B cell (primary cell): ENCODE measurements at places on chromosomes 6 and 20. TPM values are rescaled to one million over a fixed set of nuclear protein-coding genes. Genes with fewer than 3 reads are reported as not detected.

DNA sequence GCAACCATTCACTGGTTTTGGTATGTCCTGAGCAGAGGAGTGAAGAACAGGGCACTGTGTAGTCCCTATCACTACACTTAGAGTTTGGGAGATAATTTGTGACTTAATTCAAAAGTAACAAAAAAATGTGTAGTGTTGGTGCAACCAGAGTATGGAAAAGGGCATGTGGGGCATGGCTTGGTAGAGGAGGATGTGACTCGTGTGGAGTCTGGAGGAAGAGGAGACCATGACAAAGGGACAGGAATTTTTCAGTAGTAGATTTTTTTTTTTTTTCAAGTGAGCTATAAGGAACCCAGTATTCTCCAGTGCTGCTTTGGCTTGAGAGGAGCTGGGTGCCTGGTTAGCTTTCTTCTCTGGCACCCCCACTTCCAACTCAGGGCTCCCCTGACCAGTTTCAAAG is 5.1 kb downstream of the MTRES1 start:
- peaks cover 4% of the 10 kb centered on the region for H3K36me3 ChIP-seq
- no peak overlapping the region for H3K4me3 ChIP-seq
- no peak for DNase-seq
- no peaks in the 10 kb centered on the region for H3K27me3 ChIP-seq
- peaks cover 10% of the 10 kb centered on the region for H3K4me1 ChIP-seq
- no peak overlapping the region for H3K27ac ChIP-seq

HFE gene
- 6.3 and 6.5 TPM in 2 replicates for total RNA-seq

GRCh38 chr6:88538130-88538706 is 372.1 kb upstream of the CNR1 start:
- peaks cover 12% of the 10 kb centered on the region for H3K4me1 ChIP-seq
- no peak overlapping the region for H3K4me3 ChIP-seq
- DNase-seq, result no peak
- H3K36me3 ChIP-seq, result no peaks in the 10 kb centered on the region

DNA sequence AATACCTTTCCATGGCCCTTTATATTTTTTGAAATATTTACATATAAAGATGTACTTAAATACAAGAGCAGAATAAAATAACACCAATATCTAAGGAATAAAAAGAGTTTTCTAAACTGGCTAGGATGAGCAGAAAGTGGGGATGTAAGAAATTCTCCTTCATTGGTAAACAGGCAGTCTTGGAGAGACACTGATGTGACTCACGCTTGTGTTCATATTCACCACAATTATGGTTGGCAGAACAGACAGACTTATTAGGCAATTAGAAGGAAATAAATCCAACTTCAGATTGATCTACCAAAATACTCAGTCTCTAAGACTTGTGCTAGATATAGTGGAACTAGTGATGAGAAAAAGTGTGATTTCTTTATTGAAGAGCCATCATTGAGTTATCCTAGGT is 463.7 kb downstream of the CDC5L start:
- H3K27me3 ChIP-seq, result no peaks in the 10 kb centered on the region
- H3K27ac ChIP-seq, result no peak overlapping the region
- no peaks in the 10 kb centered on the region for H3K36me3 ChIP-seq
- peaks cover 4% of the 10 kb centered on the region for H3K4me1 ChIP-seq
- H3K4me3 ChIP-seq, result no peak overlapping the region

DNA sequence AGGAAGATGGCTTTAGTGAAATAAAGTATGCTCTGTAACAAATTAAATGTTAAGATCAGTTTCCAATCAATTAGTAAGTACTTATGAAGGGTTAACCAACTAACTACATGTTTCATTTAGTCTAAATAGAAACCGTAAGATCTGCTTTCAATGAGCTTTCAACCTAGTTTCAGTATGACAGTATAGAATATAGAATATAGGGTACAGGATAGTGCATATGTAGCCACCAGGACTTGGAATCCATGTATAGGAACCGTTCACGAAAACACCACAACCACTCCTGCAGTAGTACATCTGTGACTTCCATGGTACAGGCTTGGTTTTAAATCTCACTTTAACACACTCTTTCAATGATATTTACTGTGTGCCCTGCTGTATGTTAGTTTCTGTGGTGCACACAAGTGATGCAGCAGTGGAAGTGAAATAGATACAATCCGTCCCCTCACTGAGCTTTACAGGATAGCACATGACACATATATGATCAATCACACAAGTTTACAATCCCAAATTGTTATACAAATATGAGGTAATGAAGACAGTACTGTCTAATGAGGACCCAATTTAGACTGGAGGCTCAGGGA is 479.7 kb upstream of the MARCKS start:
- no peak overlapping the region for H3K4me3 ChIP-seq
- DNase-seq, result no peak
- H3K36me3 ChIP-seq, result no peaks in the 10 kb centered on the region
- peaks cover 5% of the 10 kb centered on the region for H3K27me3 ChIP-seq

DNA sequence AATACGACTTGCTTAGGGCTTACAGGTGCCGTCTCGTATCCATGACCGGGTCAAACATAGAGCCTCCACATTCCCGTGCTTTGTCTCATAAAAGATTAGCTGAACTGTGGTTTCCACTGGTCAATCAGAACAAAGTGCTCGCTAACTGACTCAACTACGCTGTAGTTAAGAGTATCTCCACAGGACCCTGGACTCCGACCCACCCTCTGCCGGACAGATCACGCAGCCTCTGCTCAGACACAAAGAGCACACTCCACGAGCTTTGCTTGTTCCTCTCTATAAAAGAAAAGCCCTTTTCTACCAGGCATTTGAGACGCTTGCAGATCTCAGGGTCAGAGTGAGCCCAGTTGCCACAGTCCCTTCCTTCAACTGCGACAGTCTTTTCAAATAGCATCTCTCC is 298.7 kb upstream of the CDH4 start:
- no peaks in the 10 kb centered on the region for H3K36me3 ChIP-seq
- DNase-seq, result no peak
- no peak overlapping the region for H3K27ac ChIP-seq

- no peak for DNase-seq
- no peak overlapping the region for H3K27ac ChIP-seq
- H3K36me3 ChIP-seq, result no peaks in the 10 kb centered on the region
- H3K27me3 ChIP-seq, result no peaks in the 10 kb centered on the region
- no peaks in the 10 kb centered on the region for H3K4me1 ChIP-seq
- H3K4me3 ChIP-seq, result no peak overlapping the region
Measured at GRCh38 chr6:56424064-56424463, 176.7 kb upstream of the COL21A1 start.

GJA1 gene
- not detected in 2 replicates for total RNA-seq

DNA sequence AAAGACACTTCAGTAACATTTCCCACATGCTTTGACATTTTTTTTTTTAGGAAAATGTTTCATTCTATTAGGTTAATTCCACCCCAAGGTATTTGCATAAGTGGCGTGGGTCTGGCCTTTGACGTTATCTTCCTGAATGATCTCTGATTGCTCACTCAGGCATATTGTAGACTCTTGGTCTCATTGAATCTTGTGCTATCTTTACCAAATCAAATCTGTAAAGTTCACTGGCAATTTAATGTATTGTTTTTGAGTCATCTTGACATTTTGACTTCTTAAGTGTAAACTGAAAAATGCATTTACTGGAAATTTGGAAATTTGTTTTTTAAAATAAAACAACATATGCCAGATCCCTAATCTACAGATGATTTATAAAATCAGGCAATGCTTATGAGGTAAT is 16.0 kb upstream of the VIP start:
- no peak overlapping the region for H3K4me3 ChIP-seq
- H3K36me3 ChIP-seq, result no peaks in the 10 kb centered on the region
- no peaks in the 10 kb centered on the region for H3K27me3 ChIP-seq
- no peak for DNase-seq

GRCh38 chr6:90790058-90790457 is 203.2 kb upstream of the MAP3K7 start:
- no peaks in the 10 kb centered on the region for H3K36me3 ChIP-seq
- no peak overlapping the region for H3K27ac ChIP-seq
- H3K4me3 ChIP-seq, result no peak overlapping the region
- no peaks in the 10 kb centered on the region for H3K4me1 ChIP-seq
- no peaks in the 10 kb centered on the region for H3K27me3 ChIP-seq

DNA sequence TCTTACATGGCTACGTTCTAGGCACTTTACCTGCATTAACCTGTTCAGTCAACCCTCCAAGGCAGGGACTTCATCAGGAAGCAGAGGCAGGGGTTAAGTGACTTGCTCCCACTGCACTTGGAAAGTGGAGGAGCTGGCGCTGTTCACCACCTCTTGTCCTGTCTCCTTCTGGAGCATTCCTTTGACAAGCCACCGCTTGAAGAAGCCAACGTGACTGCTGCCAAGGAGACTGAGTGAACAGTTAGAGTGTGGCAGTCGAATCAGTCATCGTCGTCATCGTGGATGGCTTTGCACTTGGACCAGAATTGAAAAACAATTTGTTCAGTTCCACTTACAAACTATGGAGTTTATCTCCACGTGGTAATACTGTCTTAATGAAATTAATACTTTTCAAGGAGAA is 60.9 kb downstream of the TULP4 start:
- no peak for DNase-seq
- no peak overlapping the region for H3K27ac ChIP-seq
- H3K27me3 ChIP-seq, result no peaks in the 10 kb centered on the region
- H3K4me1 ChIP-seq, result no peaks in the 10 kb centered on the region

- H3K27me3 ChIP-seq, result peaks cover 43% of the 10 kb centered on the region
- H3K4me3 ChIP-seq, result no peak overlapping the region
- DNase-seq, result no peak
- peaks cover 26% of the 10 kb centered on the region for H3K4me1 ChIP-seq
- H3K36me3 ChIP-seq, result no peaks in the 10 kb centered on the region
Measured at GRCh38 chr20:25085756-25086495, 4.0 kb upstream of the VSX1 start.

LY6G6F gene
- not detected in 2 replicates for total RNA-seq

DNA sequence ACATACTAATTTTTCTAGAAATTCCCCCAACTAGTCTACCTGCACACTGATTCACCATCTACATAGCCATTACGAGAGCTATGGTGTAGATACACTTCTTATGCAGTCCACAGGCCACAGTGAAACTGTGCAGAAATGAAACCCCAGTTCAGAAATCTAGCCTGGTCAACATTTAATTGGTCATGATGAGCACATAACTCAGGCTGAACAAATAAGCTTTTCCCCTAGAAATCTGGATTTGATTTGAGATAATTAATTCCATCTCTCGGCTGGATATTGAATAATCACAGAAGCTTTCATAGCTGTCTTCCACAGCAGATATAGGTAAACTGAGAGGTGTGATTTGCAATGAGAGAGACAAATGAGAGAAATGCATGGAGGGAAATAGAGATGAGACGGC is 22.6 kb upstream of the TINAG start:
- no peak overlapping the region for H3K27ac ChIP-seq
- no peaks in the 10 kb centered on the region for H3K27me3 ChIP-seq
- H3K4me3 ChIP-seq, result no peak overlapping the region
- no peak for DNase-seq
- H3K36me3 ChIP-seq, result no peaks in the 10 kb centered on the region

TSBP1 gene
- not detected in 2 replicates for total RNA-seq

TFAP2C gene
- not detected in 2 replicates for total RNA-seq

DNA sequence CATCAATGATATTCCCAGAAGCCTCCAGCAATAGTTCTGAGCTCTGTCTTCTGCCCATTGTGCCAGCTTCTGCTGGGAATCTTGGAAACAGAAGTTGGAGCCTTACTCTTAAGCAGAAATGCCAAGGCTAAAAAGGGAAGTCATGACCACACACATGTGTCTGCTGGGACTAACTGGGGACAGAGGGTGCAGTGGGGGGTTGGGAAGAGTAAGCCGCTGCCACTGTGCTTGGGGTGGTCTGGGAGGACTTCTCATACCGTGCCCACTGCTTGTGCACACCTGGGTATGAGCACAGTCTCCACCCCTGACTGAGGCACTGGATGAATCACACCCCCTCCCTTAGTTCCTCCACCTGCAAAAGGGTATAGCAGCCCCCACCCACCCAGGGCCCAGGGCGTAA is 90.7 kb downstream of the CDC5L start:
- H3K36me3 ChIP-seq, result no peaks in the 10 kb centered on the region
- no peak overlapping the region for H3K27ac ChIP-seq
- H3K4me3 ChIP-seq, result no peak overlapping the region
- H3K4me1 ChIP-seq, result peaks cover 6% of the 10 kb centered on the region
- DNase-seq, result no peak

DNA sequence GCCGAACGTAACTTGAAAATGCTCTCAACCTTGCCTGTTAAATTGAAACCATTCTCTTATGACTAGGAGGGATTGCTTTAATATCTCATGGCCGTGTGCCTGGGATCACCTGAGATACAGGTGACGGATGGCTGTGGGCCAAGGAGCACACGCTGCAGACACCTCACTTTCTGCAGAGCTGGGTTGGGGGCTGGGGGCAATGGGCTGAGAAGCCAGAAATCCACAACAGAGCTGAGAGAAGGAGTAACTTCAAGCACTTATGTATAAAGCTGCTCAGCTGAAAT is 170.9 kb downstream of the DTNBP1 start:
- no peak for DNase-seq
- peaks cover 15% of the 10 kb centered on the region for H3K4me1 ChIP-seq
- H3K27ac ChIP-seq, result no peak overlapping the region
- H3K4me3 ChIP-seq, result no peak overlapping the region
- no peaks in the 10 kb centered on the region for H3K27me3 ChIP-seq

- no peak overlapping the region for H3K4me3 ChIP-seq
- DNase-seq, result no peak
- no peak overlapping the region for H3K27ac ChIP-seq
- peaks cover 28% of the 10 kb centered on the region for H3K4me1 ChIP-seq
- peaks cover 12% of the 10 kb centered on the region for H3K36me3 ChIP-seq
Measured at GRCh38 chr20:31693987-31694661, 28.5 kb downstream of the BCL2L1 start.

DEFB132 gene
- not detected in 2 replicates for total RNA-seq

TNFRSF6B gene
- not detected in 2 replicates for total RNA-seq

- H3K27ac ChIP-seq, result no peak overlapping the region
- no peak for DNase-seq
- no peak overlapping the region for H3K4me3 ChIP-seq
- H3K4me1 ChIP-seq, result peaks cover 4% of the 10 kb centered on the region
- peaks cover 50% of the 10 kb centered on the region for H3K36me3 ChIP-seq
Measured at GRCh38 chr20:33709905-33710541, 10.1 kb downstream of the PXMP4 start.

RNF8 gene
- total RNA-seq, result 16.9 and 18.8 TPM in 2 replicates

- H3K4me1 ChIP-seq, result no peaks in the 10 kb centered on the region
- H3K4me3 ChIP-seq, result no peak overlapping the region
- H3K36me3 ChIP-seq, result peaks cover 2% of the 10 kb centered on the region
- H3K27me3 ChIP-seq, result no peaks in the 10 kb centered on the region
- no peak for DNase-seq
Measured at GRCh38 chr6:20575704-20576451, 41.6 kb downstream of the CDKAL1 start.

DNA sequence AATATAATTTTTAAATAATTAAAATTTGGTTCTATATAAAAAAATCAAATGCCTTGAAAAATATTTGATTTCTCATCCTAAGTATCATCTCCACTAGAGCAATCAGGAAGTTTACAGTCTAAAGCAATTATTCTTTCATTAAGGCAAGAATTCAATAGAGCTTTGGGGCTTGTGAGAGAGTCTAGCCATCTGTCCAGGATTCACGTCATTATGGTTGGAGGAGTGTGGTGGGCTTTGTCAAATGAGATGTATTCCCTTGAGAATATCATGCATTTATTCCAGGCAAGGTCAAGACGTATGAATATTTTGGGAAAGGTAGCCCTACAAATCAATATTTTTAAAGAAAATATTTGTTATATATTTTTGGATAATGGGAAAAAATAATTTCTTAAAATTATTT is 132.4 kb downstream of the ELOVL4 start:
- H3K4me3 ChIP-seq, result no peak overlapping the region
- H3K36me3 ChIP-seq, result no peaks in the 10 kb centered on the region
- H3K4me1 ChIP-seq, result no peaks in the 10 kb centered on the region
- H3K27me3 ChIP-seq, result no peaks in the 10 kb centered on the region

LY6G5C gene
- total RNA-seq, result 0.76 and 2.1 TPM in 2 replicates

- no peak within 1 kb of the TSS for H3K27ac ChIP-seq
- DNase-seq, result peak; percentile 66
- H3K4me1 ChIP-seq, result peaks cover 7% of the 10 kb centered on the region
- peaks cover 4% of the 10 kb centered on the region for H3K27me3 ChIP-seq
Measured at GRCh38 chr6:43455531-43456428, at the start of gene DLK2. Gene DLK2, minus strand, starts transcription at chr6:43455548. Its CDS starts 723 bp downstream, at chr6:43454825.
